ENCODE measurements at places on chromosomes 2 and 18. TPM values are rescaled to one million over a fixed set of nuclear protein-coding genes. Genes with fewer than 3 reads are reported as not detected.

Gene USP40
- total RNA-seq = 23.6 TPM

Gene METAP1D
- 3.6 TPM for total RNA-seq

Gene C2orf76
- total RNA-seq = 10.8 TPM

Gene CRYGD
- not detected for total RNA-seq

Gene CKAP2L
- total RNA-seq = 5.5 TPM

Gene DQX1
- 3.5 TPM for total RNA-seq

Gene ACOXL
- 0.44 TPM for total RNA-seq

Gene CYS1
- 7.3 TPM for total RNA-seq

Gene MOGAT1
- 0.26 TPM for total RNA-seq

Gene GTF3C2
- total RNA-seq = 61.4 TPM

Gene LCLAT1
- total RNA-seq = 20.9 TPM
